ENCODE measurements at places on chromosomes 2 and 18.
A peak's percentile ranks its signal among the peaks of the same experiment; 100 is the strongest.

GRCh38 chr2:224875841-224876240, 159.7 kb upstream of the CCDC195 start:
- DNase-seq: no peak

GRCh38 chr18:56851774-56852173, 200.6 kb downstream of the WDR7 start:
- no peak for DNase-seq

- peak; percentile 7 for DNase-seq
These were observed 422.5 kb downstream of the LPIN1 start for GRCh38 chr2:12168791-12169388.

DNA sequence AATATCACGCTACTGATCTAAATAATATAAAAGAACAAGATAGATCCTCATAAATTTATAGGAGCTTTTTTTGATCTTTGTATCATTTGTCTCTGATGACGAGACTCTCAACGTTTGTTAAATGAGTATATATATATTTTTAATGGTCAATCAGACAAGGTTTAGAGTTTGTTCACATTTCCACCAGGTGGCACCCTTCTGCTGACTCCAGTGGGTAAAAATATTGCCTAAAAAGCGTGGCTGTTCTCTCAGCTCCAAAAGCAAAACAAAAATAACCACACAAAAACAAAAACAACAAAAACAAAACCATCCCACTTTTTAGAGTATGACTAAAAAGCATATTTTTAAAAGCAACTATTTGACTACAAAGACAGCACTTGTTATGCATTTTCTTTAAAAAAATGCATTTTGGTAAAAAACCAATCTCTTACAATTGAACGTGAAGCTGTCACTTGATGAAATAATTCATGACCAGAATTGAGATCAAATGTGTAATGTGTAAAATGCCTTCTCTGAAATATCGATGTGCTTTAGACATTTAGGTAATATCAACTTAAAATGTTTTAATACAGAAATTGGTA, 723.2 kb downstream of the DPP10 start:
- DNase-seq: no peak

DNA sequence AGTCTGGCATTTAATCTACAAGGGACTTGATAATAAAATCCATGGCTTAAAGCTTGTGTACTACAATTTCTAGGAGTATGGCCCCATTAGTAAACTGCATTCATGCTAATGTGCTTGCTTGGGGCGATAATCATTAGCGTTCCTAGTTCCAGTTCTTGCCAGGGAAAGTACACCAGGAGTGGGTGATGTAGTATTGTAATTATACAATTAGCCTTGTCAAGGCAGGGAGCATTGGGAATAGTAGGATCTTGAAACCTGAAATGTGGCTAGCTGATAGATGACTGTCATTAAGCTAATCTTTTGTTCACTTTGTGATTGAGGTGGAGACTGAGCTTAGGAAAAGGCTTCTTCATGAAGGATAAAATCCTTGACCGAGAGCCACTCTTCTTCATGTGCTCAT, 989.2 kb downstream of the CPS1 start:
- no peak for DNase-seq

DNA sequence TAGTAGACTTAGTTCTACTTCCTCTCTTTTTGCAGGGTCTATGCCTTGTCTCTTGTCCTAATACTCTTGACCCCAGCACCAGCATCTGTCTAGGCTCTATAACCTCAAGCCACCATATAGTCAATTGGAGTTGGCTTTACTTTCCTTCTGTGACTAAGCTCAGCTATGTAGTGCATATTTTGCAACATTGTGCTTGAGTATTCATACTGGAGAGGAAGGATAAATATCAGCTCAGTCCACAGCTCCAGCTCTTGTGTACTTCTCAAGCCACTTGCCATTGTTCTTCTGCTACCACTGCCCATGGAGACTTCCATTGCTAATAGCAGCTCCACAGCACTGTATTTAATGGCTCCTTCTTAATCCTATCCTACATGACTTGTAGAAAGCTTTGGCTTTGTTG, 35.5 kb upstream of the CD28 start:
- DNase-seq: no peak

DNA sequence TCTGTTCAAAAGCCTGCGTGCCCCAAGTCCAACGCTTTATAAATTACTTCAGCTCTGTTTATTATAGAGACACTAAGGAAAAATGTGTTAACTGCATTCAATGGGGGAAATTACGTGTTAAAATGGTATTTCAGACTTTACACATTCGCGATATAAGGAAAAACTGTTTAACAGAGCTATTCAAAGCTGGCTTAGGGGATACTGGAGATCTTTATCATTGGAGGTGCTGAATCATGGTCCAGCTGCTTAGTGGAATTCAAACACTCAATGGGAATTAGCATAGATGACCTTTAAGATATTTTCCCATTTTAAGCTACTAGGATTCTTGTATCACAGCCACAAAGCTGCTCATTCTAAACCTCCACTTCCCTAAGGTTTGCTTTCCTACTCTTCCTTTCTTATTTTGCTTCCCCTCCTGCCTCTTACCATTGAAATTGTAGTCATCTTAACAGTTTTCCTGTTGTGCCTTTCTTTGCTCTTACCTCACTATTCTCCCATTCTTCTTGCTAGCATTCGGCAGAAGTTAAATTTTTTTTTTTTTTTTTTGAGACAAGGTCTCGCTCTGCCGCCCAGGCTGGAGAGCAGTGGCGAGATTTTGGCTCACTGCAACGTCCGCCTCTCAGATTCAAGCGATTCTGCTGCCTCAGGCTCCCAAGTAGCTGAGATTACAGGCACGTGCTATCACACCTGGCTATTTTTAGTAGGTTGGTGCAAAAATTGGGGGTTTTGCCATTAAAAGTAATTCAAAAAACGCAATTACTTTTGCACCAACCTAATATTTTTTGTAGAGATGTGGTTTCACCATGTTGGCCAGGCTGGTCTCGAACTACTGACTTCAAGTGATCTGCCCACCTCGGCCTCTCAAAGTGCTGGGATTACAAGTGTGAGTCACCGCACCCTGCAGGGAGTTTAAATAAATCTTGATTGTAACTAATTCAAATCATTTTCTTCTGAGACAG, 6.5 kb downstream of the SULT6B1 start:
- no peak for DNase-seq

DNA sequence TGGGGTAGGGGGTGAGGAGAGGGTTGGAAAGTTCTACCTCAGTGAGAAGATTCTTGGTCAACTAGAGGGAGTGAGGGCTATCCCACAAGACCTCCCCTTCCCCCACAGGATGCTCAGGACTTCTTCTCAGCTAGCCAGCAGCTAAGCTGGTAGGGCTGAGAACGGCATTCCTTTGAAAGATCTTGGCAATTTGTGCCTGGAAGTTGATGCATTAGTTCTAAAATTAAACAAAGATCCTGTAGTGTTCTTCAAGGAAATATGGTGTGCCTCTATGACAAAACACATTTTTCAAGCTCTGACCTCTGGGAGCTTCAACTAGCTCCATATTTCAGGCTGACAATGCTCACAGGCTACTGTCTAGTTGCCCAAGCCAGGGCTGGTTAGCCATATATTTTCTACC, 2.3 kb downstream of the LYPD1 start:
- DNase-seq: no peak

GRCh38 chr18:31098878-31099277, 3.3 kb downstream of the DSC2 start:
- DNase-seq: no peak

DNA sequence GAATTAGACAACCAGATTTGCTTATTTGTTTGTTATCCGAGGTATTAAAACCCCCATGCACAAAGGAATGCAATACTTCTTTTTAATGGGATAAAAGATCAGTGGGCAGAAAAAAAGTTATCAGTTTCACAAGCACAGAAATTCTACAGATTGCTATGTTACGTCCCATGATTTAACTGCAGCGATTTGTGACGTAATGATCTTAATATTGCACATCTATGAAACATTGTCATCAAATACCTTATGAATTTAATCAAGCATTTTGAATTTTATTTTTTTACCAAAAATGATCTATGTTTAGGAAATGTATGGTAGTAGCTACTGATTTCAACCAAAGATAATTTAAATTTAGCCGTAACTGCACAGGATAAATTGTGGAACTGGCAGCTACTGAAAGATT, 138.9 kb downstream of the FHOD3 start:
- DNase-seq: no peak

DNA sequence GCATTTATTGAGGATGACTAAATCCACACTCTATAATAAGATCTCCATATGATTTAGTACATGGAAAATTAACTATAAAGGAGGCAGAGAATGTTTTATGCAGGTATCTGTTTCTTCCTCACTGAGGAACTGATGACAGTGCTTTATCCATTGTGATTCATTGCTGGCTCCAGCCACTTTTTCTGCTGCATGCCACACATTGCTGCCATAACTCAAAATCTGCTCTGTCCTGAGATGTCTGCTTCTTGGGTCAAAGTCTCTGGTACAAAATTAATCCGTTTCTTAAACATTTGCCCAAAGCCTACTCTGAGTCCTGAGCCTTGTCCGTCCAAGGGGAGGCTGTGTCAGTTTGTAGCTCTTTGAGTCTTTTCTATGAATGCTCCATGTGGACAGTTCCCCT, 15.5 kb upstream of the ARHGAP28 start:
- DNase-seq: no peak

DNA sequence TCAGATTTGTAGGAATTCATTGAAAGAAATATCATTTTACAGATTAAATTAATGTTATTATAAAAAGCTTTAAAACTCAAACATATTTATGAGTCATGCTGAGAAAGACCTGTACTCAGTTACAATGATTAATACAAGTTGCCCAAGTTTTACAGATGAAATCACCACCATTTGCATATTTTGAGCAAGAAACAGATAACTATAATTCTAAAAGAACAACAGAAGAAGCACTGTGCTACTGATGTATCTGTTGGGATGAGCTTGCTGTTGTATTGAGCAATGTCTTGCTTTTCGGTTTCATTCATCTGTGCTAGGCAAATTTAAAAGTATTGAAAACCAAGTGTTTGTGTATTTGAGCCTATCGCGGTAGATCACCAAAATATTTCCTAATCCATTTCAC, 1589.1 kb upstream of the ZEB2 start:
- DNase-seq: no peak

DNA sequence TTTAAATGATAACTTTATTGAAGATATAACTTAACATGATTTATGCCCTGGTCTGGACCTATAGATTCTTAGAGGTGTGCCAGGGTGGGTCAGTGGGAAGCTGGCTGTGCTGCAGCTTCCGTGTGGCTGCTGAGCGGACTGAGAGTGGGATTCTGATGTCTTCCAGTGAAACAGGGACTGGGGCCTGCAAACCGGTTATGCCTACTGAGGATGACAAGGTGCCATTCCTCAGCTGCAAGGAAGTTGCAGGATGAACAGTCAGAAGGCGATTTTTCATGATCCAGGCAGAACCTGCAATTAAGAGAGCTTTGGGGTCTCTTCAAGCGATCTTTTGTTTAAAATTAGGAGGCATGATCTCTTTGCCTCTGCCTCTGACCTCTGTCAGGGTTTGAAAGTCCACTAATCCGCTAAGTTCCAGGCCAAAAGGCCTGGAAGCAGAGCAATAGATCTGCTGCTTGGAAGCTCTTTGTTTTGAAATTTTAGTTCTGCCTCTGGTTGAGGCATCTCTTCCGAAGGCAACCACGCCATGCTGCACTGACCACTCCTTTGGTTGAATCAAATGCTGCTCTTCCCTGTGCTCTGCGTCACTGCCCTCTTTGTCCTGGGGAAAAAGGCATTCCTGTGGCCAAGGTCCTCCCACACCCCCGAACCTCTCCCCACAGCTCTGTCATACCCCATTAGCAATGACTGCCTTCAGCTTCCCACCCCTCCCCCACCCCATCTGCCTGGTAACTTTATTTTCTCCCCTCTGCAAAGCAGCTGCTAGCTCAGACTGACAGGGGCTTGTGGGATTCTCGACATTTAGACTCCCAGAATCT, 2.0 kb downstream of the TMEM169 start:
- no peak for DNase-seq

DNA sequence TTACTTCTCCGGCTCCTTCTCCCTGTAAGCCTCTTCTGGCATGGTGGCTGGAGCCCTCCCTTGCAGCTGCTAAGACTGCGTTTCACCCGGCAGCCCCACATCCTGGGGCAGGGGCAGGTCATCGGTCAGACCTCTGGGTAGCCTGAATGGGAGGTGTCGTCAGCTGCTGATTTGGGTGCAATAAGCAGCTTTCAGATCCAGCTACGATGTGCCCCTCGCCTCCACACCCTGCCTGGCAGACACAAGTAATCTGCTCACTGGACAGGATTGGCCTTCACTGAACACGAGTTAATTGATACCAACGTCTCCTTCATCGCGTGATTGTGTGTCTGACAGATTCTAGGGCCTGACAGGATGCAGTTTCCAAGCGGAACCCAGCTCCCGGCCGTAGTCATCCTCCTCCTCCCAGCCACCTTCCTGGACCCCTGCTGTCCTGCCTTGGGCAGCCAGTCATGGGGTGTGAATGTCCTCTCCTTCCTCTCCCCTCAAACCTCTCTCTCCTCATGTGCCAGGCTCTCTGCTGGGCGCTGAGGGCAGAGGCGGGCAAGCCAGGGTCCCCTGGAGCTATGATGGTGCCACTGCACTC, 18.9 kb upstream of the PDIA6 start:
- no peak for DNase-seq

- peak; percentile 78 for DNase-seq
These were observed 60.2 kb upstream of the SPP2 start for GRCh38 chr2:233990261-233990798.

DNA sequence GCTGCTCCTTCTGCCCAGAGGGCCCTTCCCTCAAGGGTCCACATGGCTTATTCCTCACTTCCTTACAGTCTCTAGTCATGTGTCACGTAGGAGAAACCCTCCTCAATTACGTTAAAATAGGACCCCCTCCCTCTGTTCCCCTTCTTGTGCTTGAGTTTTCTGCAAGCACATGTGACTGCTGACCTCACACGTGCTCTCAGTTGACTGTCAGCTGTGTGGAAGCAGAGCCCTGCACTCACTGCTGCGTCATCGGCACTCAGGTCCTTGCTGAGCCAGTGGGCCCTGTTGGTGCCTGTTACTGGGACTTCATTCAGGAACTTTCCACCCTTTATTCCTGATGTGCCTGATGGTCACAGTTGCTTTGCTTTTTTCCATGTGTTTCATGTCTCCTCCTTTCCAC, 11.1 kb downstream of the ATG16L1 start:
- DNase-seq: no peak
